ENCODE measurements at places on chromosomes 5 and 9.

DNA sequence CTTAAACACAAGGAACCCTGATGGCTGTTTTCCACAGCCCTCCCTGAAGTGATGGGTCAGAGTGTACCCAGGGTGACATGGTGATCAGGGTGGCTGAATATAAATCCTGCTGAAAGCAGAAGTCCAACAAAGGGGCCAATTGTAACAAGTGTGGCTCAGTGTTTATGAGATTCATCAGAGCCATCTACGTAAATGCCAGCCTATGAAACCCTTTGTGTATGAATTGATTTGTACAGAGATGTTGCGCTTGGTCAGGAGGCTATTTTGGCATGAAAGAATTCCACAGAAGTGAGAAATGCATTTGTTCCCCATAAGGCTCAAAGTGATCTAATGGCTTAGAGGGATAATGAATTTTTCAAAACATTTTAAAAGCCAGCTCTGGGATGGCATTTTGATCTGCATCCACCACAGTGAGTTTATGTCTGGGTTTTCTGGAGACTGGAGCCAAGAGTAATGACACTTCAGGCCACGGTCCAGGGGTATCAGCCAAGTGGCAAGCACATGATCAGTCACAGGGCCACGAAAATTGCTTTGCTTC is 12.4 kb downstream of the PRUNE2 start:
- DNase-seq: no peak

DNA sequence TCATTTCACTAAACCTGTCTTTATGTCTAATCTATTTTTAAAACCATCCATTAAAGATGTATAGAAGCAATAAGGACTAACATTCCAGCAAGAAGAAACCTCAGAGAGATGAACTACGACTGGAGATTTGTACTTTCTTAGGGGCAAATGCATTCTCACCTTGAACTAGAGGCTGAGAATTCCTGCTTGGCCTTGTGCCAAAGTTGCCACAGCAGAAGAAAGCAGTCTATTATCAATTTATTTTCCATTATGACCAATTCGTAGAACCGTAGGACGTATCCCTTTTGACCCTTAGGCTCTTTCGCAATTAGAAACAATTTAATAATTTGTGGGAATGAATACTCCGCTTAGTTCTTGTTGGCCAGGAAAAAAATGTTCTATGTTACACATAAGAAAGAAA is 1647.4 kb upstream of the CDH9 start:
- no peak for DNase-seq

GRCh38 chr9:90770927-90771326 is 30.7 kb upstream of the SYK start:
- DNase-seq: no peak

- peak; percentile 92 for DNase-seq
These were observed at the start of gene CANX for GRCh38 chr5:179698935-179699615. TSS of gene CANX (plus strand) at chr5:179698967. CDS start at chr5:179705682, 6,715 bp downstream.

GRCh38 chr9:87601176-87601575 is 103.5 kb downstream of the DAPK1 start:
- DNase-seq: no peak

DNA sequence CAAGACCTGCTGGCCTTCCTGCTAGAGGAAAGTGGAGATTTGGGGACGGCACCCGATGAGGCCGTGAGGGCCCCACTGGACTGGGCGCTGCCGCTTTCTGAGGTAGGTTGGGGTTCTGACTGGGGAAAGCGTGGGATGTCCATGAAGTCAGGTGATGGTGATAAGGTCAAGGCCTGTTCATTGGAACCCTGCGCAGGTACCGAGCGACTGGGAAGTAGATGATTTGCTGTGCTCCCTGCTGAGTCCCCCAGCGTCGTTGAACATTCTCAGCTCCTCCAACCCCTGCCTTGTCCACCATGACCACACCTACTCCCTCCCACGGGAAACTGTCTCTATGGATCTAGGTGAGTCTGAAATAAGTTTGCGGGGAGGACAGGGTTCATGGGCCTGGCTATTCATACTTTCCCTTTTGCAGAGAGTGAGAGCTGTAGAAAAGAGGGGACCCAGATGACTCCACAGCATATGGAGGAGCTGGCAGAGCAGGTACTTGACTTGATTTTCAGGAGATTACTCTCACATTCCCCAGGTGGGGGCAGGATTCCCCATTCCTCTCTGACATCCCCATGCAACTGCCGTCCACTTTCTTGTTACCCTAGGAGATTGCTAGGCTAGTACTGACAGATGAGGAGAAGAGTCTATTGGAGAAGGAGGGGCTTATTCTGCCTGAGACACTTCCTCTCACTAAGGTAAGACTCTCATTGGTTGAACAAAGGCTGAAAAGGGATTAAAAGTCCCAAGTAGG is 505 bp downstream of the CREB3 start:
- no peak for DNase-seq

All from GM19239 (cell line).